ENCODE measurements at places on chromosomes 5 and 9.

DNA sequence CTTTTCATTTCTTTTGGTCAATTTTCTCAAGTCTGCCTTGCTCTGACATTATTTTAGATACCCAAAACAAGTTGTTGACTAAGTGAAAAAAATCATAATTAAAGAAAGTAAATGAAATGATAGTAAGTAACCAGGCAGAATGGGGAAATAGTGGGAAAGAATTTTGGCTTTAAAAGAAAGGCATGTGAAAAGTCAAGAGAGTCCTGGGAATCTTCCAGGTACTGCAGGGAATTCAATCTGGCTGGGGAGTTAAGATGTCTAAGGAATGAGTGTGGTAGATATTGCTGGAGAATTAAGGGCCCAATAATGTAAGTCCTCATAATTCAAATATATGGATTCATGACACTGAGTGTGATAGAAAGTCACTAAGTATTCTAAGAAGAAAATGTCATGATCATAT lies 123.1 kb upstream of the PAPPA start:
- no peak for DNase-seq

DNA sequence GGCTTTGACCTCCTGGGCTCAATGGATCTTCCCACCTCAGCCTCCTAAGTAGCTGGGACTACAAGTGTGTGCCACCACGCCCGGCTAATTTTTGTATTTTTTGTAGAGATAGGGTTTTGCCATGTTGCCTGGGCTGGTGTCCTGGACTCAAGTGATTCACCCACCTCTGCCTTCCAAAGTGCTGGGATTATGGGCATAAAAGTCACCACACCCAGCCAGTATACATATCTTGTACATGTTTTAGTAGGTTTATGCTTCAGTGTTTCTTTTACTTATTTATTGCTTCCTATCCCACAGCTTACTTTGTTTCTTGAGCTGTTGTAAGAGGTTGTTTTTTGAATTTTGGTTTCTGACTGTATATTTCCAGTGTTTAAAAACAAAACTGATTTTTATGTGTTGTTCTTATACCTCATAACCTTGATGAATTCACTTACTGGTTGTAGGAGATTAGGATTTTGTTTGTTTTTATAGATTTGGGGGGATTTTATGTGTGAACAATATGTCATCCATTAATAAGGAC lies 12.9 kb downstream of the FBXW5 start:
- DNase-seq = no peak

- peak; percentile 97 for DNase-seq
Measured at GRCh38 chr9:120532475-120532874, 47.5 kb downstream of the CDK5RAP2 start.

DNA sequence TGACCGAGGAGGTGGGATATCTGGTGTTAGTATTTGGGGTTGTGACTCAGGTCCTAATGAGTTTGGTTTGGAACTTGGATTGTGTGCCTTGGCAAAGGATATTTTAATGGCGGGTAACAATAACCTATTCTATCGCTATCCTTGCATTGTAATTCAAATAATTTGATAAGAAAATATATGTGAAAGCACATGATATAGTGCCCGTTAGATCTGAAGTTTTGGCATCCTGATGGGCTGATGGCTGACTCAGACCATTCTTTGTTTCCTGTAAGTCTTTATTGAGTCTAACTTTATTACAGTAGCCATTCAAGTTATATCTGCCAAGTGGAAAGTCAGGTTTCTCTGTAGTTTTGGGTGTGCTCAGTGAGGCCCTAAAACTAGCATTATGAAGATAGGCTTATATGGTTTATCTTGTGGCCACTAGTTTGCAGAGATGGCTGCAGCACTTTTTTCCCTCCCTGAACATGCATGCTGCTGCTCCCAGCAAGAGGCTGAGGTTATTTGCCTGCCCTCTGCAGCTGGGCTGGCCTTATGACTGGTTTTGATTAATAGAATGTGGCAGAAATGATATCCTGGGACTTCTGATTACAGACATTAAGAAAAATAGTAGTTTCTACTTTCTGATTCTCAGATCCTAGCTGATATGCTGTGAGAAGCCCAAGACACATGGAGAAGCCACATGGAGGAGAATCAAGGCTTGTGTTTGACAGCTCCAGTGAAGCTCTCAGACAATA lies 46.6 kb downstream of the CFAP95 start:
- DNase-seq = no peak

DNA sequence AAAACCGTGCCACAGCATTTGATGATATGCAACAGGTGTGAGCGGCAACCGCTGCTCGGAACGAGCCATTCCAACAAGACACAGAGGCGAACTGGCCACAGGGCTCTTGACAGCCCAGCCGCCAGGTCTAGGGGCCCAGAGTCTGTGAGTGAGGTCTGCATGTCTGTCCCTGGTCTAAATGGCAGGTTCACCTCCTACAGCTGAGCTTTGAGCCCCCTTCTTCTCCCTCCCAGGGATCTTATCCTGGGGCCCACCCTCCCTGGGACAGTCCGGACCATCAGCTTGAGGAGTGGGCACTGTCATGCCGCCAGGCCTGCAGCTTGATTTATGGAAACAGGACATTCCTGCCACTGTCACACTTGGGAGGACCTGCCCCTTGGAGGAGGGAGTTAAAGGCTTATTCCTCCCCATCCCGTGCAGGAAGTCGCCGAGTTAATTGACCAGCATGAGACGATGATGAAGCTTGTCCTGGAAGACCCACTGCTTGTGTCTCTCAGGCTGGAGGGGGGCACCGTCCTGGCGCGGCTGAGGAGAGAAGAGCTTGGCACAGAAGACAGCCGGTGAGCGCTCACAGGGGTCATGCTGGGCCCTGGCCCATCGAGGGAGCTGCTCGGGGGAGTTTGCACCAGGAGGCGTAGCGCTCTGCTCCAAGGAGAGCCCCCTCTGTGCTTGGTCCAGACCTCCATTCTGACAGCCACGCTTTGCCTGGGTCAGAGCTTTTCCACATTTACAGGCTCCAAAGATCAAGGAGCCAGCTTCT lies 35.5 kb upstream of the LRRC14B start:
- DNase-seq = no peak

- no peak for DNase-seq
Measured at GRCh38 chr5:133998807-133999206, 6.0 kb downstream of the VDAC1 start.

DNA sequence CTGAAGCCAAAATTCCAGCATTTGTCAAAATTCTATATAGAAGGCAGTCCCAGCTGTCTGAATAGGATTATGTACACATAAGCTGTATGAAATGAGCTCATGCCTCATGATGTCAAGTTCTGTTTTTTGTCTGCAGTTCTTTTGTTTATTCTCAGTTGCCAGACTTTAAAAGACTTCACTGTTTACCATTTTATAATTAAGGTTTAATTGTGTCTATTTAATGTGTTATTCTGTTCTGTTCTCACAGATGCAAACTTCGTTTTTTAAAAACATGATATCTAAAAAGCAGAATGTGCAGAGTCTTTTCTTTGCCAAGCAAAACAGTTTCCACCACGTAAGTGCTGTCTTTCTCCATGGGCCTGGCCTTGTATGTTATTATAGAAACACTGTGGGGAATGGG lies 31.1 kb downstream of the ERAP1 start:
- DNase-seq = no peak

GRCh38 chr5:32785611-32786254 lies 74.6 kb downstream of the NPR3 start:
- peak; percentile 85 for DNase-seq

- DNase-seq = no peak
Measured at GRCh38 chr5:69416180-69416579, 1.3 kb downstream of the MARVELD2 start.

GRCh38 chr9:34610434-34611206 lies 1.3 kb downstream of the RPP25L start:
- DNase-seq = no peak

DNA sequence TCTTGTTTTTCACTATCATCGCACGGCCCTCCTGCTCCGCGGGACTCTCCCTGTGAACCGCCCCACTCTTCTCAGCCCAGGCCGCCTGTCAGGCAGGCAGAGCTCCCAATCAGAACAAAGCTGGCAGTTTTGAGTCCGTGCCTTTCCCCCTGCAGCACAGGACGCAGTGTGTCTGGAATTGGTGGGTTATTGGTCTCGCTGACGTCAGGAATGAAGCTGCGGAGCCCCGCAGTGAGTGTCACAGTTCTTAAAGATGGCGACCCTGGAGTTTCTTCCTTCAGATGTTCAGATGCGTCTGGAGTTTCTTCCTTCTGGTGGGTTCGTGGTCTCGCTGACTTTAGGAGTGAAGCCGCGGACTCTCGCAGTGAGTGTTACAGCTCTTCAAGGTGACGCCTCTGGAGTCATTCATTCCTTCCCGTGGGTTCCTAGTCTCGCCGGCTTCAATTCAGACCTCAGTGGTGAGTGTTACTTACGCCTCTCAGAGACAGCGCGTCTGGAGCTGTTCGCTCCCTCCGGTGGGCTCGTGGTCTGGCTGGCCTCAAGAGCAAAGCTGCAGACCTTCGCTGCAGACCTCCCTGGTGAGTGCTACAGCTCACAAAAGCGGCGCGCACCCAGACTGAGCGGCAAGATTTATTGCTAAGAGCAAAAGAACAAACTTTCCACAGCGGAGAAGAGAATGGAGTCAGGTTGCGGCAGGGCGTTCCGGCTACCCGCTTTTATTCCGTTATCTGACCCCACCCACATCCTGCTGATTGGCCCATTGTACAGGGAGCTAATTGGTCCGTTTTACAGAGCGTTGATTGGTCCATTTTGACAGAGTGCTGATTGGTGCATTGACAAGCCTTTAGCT lies 7.4 kb downstream of the ZDHHC11B start:
- no peak for DNase-seq

DNA sequence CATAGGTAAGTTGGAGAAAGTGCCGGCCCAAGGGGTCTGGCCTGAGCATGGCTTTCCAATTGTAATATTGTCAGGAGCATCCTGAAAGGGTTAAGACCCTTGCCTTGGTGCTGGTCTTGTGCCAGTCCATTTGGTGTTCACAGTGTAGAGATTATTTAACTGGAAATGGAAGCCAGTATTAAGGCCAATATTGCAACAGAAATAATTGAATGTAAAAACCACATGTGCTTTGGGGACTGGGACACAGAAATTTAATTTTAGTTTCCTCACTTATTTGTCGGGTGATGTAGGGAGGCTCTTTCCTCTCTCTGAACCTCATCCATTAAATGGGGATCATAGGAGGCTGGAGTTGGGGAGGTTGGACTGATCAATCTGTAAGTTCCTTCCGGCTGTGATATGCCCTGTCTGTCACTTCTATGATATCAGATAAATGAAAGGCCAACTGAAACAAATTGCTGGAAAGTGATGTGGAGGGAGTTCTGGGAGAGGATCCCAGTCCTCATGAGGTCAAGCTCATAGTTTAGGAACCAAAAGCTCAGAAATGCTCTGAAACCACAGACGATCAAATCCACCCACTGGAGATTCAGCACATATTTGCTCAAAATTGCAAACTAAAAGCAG lies 54.8 kb upstream of the COL15A1 start:
- no peak for DNase-seq

DNA sequence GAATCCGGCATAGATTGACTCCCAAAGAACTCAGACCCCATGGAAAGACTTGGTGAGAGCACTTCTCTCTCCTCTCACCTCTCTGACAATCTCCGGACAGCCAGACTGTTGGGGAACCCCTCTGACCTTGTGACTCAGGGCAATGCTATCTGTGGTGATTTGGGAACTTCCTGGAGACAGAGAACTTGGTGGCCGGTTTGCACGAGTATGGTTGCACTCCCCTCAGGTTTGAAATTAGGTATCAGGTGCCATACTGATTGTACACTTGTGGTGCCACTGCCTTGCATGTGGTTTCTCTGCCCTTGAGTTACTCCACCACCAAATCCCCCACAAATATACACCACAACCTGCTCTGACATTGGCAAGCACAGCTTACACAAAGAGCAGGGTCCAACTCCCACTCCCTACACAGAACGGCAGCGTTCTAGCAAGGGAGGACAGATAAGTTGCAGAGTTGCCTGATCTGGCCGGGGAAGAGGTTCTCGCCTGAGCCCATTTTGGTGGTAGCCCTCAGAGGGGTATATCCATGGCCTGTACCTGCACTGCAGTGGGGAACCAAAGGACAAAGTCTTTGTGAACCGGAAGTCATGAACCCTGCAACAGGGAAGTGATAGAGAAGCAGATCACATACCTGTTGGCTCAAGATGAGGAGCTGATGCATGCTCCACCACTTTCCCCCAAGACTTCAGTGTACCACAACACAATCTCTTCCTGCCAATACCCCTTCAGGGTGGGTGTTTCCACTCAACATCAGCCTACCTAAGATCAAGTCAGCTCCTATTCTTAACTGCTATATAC lies 255.1 kb downstream of the MCTP1 start:
- DNase-seq = no peak

GRCh38 chr5:139639619-139640380 lies 8.3 kb upstream of the CXXC5 start:
- DNase-seq = peak; percentile 62

DNA sequence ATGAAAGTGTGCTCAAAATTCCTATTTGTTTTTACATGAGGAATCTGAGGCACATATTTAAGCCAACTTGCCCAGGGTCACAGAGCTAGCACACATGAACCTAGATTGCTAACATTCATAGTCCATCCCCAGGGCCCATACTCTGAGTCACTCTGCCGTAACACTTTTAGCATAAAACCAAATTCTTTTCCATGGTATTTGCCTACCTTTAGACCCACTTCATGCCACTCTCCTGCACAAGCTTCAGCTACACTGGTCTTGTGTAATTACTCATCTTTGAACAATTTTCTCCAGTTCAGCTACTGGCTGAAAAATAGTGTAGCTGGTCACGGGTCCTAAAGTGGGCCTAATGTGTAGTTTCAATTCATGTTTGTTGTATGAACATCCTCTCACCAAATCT lies 200.7 kb downstream of the SLC12A2 start:
- no peak for DNase-seq

DNA sequence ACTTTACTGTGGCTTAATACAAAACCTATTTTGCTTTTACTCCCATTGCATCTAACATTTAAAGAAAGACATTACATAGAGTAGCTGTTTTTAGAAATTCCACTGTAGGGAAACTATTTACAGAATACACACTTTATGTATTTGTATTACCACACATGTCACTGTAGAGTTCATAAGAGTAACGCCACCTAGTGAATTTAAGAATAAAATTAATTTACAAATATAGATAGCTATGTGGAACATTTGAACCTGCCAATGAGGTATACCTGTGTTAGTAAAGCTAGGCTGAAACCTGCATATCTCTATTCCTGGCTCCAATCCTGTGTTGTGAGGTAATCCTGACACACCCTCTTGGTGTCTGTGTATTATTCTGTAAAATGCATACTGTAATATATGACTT lies 234.4 kb downstream of the MAST4 start:
- DNase-seq = peak; percentile 7

- DNase-seq = peak; percentile 92
Measured at GRCh38 chr5:150497274-150497988, 10.5 kb upstream of the NDST1 start.

- peak; percentile 66 for DNase-seq
Measured at GRCh38 chr5:115309751-115310370, 13.4 kb upstream of the CCDC112 start.

DNA sequence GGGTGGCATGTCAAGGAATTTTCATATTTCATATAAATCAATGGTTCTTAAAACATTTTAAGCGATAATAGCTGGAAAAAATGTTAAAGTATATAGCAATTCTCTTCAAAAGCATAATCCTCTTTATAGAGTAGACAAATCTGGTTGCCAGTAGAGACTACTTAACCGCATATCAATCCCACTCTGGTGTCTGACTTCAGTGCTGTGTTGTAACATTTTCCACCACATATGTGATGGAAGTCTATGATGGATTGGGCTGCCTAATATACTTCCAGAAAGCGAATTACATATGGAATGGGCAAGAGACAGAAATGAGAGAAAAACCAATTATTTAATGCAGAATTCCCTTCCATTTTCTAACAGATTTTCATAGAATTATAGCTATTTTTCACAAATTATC lies 54.3 kb downstream of the FBN2 start:
- DNase-seq = no peak

GRCh38 chr9:109887079-109887478 lies 107.1 kb downstream of the PALM2AKAP2 start:
- peak; percentile 85 for DNase-seq

GRCh38 chr9:131185924-131186323 lies 60.5 kb downstream of the NUP214 start:
- no peak for DNase-seq
